Left renal cortex interstitium (tissue), 4 donors: ENCODE measurements at places on chromosomes 3 and 15. TPM values are rescaled to one million over a fixed set of nuclear protein-coding genes. Genes with fewer than 3 reads are reported as not detected.

SPINK8 gene
- polyA plus RNA-seq: 0.55 TPM

CCR4 gene
- polyA plus RNA-seq: 0.35 TPM

PLCB2 gene
- polyA plus RNA-seq: 12.9 TPM

DNA sequence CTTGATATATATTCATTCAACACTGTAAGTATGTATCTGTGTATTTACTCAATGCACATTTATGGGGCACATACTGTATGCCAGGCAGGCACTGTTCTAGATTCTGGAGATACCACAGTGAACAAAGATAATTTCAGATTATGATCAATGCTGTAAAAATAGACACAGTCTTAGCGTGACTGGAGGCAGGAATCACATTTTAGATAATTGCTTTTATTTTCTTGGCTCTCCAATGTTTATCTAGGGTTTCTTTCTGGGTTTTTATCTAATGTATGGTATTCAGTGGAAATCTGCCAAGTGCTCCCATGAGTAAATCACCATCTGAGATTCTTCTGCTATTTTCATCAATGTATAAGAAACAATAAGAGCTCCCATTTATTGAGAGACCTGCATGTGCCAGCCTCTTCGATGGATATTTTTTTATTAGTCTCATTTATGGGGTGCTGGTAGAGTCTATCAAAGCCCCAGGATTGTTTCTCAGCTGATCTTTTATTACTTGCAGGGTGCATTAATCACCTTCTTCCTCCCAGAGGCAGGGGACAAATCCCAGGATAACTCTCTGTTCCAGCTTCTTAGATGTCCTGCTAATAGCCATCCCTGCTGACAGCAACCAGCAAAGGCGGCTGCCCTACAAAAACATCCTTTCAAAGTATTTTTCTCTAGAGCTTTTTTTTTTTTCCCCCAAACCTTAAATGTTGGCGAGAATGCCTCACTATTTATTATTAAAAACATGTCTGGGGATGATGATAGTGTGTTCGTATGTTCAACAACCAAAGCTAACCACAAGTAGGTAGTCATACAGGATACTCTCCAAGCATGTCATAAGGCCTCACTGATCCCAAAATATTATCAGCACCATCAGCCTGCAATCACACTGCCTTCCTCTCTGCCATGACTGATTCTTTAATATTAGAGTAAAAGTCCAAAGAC, 331.0 kb upstream of the RASGRP1 start:
- no peak for DNase-seq

DNA sequence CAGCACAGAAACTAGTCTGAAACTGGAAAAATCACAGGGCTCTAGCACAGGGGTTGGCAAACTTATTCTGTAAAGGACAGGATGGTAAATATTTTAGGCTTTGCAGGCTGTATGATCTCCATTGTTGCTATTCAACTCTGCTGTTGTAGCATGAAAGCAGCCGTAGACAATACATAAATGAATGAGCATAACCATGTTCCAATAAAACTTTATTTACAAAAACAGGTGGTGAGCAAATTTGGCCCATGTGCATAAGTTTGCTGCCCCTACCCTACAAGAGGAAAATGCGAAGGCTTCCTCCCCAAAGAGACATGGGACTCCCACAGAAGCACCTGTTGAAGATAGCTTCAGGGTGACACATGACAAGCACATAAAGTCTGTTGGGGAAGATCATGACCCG, 59.2 kb downstream of the SYNM start:
- DNase-seq: no peak

- no peak for DNase-seq
Measured at GRCh38 chr3:186534113-186534669, 10.0 kb downstream of the CRYGS start.

GRCh38 chr3:133053532-133053931, 15.3 kb downstream of the TMEM108 start:
- no peak for DNase-seq

- DNase-seq: no peak
Measured at GRCh38 chr3:39529577-39529976, 62.1 kb downstream of the MOBP start.

DNA sequence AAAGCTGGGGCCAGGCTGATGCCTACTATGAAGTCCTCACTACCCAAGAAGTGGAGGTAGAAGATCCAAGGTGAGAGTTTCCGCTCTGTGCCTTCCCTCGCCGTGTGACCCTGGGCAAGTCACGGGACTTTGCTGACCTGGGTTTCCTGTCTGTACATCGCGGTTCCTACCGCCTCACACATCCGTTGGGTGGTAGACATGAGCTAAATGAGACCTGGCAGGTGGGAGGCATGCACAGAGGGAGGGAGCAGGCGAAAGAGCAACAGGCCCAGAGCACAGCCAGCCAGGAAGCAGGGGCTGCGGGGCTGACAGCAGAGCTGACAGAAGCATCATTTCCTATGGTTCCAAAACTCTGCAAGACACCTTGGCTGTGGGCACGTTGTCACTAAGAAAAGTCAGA, 157.3 kb upstream of the BHLHE40 start:
- DNase-seq: no peak

- no peak for DNase-seq
Measured at GRCh38 chr3:25899352-25900101, 109.6 kb downstream of the OXSM start.

GRCh38 chr3:161069511-161070251, 35.5 kb downstream of the B3GALNT1 start:
- no peak for DNase-seq

DNA sequence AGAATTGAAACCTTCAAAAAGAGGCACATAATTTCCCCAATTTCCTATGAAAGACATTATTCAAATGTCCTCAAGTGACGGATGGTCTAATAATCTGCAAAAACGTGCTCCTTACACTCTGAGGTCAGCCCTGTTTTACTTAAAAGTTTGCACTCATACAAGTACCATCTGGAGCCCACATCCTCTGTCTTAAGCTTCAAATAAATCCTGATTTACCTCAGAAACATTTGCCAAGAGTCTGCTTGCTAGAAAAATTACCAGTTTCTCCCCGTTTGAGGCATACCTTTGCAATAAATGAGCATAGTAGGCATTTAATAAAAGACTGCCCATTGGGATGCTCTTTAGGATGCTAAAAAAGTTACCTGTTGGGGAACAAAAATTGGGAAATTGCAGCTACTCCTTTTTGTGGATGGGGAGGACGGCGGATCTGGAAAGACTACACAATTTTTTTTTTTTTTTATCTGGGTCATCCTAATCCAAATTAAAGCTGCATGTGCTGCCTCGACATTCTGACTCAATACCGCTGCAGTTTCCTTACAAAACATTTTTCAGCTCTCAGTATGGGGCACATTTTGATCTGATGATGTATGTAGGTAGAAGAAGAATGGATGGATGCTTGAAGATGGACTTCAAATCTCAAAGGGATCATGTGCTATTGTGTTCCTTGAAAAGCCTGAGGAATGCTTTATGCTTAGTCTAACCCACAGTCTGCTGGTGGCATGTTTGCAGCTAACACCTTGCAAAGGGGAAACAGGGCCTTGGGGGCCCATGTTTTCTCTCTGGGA, 233.7 kb upstream of the ADAMTS9 start:
- DNase-seq: no peak

DNA sequence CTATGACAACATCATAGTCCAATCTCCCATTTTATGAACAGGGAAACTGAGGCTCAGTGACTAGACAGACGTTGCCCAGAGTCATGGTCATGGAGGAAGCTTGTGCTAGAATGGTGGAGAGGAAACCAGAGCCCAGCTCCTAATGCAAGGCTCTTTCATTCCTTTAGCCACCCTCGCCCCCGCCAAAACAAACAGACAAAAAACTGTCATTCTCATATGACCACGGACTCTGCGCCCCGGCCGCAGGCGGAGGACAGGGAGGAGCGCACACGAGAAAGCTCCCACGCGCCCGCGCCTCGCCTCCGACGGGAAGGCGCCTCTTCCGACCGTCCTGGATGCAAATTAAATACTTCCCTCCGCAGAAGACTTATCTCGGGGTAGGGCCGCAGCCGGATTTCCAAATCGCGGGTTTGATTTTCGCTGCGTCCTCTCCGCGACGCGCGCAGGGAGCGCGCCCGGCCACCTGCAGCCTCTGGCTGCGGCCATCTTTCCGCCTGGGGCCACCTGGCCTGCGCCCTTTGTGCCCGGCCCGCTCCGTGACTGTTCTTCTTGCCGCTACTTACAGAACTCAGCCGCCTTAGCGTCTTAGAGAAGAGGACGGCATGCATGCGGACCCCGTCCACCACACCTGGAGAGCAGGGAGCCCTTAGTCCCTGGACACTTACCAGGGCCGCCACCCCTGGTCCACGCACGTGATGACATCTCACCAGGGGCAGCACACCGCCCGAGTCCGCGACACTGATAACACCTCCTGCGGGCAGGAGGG, 670 bp upstream of the ATP13A3 start:
- no peak for DNase-seq

GRCh38 chr3:188947401-188948280, 224.1 kb upstream of the TPRG1 start:
- peak; percentile 97 for DNase-seq

- DNase-seq: peak; percentile 56
Measured at GRCh38 chr15:82571722-82572222, 31.5 kb upstream of the RPS17 start.

DNA sequence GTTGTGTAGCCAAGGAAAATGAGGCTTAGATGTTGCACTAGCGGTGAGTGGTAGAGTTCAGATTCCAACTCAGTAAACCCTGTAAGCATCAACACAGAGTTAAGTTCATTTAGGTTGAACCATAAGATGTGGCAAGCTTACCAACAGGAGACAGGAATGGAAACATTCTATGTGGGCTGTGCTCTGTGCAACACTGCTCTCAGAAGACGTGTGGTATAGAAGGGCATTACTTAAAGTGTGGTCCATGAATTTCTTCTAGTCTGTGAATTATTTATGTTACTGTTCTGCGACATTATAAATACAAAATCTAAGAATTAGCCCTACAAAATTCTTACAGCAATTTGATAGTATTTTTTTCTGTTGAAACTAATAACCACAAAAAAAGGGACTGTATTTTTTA, 213.3 kb downstream of the GRM7 start:
- DNase-seq: no peak

GRCh38 chr15:97189162-97189780, 771.2 kb upstream of the ARRDC4 start:
- no peak for DNase-seq

DNA sequence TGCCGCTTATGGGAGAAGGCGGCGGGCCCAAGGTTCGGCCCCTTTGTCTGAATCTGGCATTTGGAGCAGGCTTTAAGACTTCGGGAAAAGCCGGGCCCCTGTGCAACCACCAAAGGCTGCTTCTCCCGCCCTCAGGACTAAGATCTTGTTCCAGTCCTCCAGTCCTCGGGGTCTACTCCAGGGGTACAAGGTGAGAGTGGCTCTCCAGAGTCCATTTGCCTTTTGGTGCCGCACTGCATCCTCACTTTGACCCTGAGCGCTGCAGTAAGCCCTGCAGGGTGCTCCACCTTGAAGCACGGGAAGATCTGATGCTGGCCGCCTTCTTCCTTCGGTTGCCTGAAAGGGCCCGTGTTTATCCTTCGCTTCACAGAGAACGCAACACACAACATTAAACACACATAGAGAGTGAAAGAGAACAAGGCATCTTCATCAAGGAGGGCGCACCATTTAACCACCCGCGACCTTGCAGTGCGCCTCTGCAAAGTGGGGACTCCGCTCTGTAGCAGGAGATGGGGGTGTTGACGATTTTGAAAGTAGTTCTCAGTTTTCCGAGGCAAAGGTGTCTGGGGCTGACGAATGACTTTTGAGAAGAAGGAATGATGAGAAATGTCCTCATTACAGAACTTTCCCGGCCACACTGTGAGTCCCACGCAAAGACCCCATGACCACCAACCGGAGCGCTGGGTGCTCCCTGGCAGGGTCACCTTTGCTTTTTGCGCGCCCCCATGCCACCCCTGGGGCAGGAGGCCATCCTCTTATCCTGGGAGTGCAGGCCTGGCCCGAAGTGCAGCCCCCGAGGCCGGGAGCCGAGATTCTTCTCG, 1.0 kb downstream of the PIGZ start:
- no peak for DNase-seq
